Cardiac muscle cell (in vitro differentiated cells and primary cell): ENCODE measurements at places on chromosomes 11 and 22.

- peak; percentile 31 for DNase-seq
- H3K4me1 ChIP-seq, result no peaks in the 10 kb centered on the region
- no peaks in the 10 kb centered on the region for H3K27me3 ChIP-seq
- no peak overlapping the region for H3K4me3 ChIP-seq
Measured at GRCh38 chr11:126311401-126312291, 7.8 kb downstream of the DCPS start.

DNA sequence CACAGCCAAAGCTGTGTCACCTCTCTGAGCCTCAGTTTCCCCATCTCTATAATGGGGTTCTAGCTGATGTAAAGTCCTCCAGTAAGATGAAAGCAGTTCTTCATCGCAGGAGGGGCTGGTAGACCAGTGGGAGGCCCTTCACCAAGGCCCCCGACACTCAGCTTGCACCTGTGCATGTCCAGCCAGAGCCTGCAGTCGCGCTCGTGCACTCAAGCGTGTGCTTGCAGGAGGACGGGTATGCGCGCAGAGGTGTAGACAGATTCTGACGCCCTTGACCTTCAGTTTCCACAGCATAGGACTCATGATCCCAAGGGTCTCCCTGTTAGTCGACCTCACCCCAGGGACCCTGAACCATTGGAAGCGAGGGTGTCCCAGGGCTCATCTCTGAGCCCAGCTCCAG, 633.7 kb downstream of the TBC1D22A start:
- H3K27ac ChIP-seq, result no peak overlapping the region
- DNase-seq, result no peak
- no peaks in the 10 kb centered on the region for H3K36me3 ChIP-seq

DNA sequence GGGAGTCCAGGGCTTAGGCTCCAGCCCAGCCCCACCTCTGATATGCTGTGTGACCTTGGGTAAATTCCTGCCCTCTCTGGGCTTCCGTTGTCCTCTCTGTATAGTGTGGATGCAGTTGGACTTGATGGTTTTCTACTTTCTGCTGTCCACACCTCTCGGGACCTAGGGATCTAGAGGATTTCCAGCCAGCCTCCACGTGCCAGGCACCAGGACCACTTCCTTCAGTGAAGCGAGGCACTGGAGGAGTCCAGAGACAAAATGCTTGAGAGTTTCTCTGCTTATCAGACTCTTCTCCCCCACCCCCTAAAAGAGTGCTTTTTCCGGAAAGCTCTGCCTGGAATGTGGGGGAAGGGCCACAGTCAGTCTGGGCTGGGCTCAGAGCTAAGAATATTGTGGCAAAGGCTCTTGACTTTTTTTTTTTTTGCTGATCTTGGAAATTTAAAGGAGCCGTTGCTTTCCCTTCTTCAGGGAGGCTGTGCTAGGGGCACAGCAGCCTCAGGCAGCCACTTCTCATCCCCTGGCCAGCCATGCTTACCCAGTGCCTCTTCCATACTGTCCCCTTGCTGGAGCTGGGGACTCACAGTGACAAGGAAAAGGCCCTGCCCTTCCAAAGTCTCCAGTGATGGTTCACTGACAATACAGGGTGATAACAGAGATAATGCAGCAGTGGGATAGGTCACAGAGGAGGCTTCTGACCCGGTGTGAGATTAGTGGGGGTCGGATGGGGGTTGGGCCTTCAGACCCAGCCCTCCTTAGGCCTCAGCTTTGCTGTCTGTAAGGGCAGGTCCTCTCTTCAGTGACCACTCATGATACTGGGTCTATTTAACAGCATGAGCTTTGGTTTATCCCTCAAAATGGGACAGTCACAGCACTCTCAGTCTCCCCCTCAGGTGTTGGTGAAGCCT, 2.9 kb upstream of the SERPINH1 start:
- peak overlapping the region; percentile 95 for H3K27ac ChIP-seq
- H3K4me3 ChIP-seq, result no peak overlapping the region
- H3K36me3 ChIP-seq, result no peaks in the 10 kb centered on the region
- peak; percentile 97 for DNase-seq

GRCh38 chr22:23938328-23939016, 22.5 kb downstream of the GSTT2B start:
- no peaks in the 10 kb centered on the region for H3K4me1 ChIP-seq
- DNase-seq, result peak; percentile 1
- no peaks in the 10 kb centered on the region for H3K27me3 ChIP-seq
- H3K4me3 ChIP-seq, result no peak overlapping the region
- H3K27ac ChIP-seq, result peak overlapping the region; percentile 13
- H3K36me3 ChIP-seq, result no peaks in the 10 kb centered on the region
